ENCODE measurements at places on chromosomes 4 and X. TPM values are rescaled to one million over a fixed set of nuclear protein-coding genes. Genes with fewer than 3 reads are reported as not detected.

DNA sequence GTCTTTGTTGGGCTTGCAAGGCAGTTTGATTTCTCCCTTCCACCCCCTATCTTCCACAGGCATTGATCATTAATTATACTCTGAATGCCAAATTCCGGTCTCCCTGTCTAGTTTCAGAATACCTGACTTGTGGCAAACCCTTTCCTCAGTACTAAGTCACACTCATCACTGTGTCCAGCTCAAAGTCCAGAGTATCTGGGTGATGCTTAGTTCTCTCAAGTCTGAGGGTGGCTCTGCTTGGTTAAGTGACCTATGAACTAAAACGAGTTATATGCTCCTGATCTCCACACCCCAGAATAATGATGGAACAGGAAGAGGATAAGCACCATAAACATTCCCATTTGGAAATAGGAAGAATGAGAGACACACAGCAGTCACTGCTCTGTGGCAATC is 6.5 kb downstream of the SMIM9 start:
- no peak for DNase-seq

DNA sequence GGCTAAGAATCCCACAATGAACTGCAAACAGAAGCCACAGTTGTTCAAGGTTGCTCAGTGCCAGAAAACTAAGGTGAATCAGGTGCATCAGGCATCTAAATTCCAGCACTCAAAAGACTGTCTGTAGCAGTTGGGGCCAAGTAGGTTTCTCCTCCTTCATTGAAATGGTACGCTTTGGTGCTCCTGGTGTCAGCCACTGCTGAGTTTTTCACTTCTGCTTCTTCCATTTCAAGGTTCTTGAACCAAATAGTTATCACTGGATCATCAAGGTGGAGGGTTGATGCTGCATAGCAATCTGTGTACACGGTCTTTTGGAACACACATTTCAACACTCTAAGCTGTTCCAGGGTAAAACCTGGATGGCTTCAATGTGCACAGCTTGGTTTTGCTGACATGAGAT is 74.4 kb downstream of the TMA16 start:
- DNase-seq: no peak

GRCh38 chrX:23845351-23845817 is 62.4 kb downstream of the APOO start:
- DNase-seq: no peak

DNA sequence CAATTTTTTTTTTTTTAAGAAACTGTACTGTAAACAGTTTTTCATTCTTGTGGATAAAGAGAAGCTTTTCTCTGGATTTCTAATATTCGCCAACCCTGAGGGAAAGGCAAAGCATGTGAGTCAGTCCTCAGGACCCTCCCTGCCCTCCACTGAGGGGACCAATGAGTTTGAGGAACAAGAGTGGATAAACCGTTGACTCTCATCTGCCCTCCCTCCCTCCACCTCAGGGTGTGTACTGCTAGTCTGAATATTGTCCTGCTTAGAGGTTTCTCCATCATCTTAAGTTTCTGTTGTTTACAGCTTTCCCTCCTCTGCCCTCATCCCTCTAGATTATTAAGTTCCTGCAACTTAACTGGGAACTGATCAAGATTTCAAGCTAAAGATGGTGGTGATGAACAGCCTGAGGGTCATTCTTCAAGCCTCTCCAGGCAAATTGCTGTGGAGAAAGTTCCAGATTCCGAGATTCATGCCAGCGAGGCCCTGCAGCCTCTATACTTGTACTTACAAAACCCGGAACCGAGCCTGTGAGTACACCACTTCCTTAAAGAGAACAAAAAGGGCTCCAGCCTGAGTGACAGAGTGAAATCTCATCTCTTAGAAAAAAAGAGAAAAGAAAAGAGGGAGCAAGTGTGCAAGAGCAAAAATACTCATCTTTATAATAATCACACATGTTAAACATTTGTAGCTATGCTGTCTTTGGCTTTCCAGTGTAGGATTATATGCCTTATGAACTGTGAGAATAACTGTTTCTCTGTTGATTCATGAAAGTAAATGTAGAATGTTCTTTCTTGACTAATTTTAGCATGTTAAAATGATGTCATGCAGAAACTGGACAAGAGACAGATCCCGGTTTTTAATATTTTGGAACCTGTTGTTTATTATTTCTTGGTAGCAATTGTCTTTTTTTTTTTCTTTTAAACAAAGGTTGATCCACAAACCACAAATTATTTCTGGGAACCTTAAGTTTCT is 11.9 kb downstream of the CA5B start:
- peak; percentile 28 for DNase-seq

- DNase-seq: no peak
Observed at GRCh38 chr4:108411836-108412235, 208.5 kb upstream of the RPL34 start.

DNA sequence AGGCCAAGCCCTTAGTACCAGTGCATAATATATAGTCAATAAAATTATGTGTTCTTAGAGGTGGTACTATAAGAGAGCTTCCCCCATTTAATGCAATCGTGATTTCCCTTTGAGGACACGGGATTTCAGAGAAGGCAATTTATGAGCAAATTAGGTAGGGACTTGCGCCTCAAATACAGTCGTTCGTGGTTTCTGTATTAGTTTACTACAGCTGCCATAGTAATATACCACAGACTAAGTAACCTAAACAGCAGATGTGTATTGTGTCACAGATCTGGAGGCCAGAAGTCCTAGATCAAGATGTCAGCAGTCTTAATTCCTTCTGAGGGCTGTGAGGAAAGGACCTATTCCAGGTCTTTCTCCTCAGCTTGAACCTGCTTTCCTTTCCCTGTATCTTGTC is 1.5 kb upstream of the PUDP start:
- DNase-seq: no peak

GRCh38 chr4:2254665-2255500 is 7.0 kb downstream of the MXD4 start:
- DNase-seq: no peak

DNA sequence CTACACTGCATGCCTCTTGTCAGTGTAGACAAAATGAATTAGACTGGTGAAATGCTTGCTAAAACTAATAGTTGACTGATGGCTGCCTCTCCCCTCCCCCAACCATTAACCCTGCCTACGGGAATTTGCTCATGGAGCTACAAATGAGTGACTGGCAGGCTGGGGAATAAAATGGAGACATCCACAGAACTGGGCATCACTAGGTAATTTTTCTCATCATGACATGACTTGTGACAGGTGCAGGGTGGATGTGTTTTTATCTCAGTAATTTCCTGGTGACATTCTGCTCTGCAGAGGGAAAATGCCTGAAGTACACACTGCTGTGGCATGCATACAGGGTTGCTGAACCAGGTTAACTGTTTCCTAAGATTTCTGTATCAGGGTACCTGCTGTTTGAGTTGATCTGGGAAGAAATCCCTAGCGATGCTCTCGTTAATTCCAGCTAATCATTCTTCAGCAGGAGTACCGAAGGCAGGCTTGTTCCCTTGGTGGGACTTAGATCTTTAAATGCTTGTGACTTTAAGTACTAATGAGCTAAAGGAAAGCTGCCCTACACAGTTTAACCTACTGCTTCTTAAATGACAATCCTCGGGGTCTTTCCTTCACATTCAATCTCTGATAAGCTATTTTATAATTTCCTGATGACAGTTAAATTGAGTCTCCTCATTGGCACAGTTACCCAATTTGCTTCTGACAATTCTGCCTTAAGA is 376.3 kb upstream of the LCORL start:
- no peak for DNase-seq

- no peak for DNase-seq
Observed at GRCh38 chrX:23332101-23332887, 2.4 kb upstream of the PTCHD1 start.

DNA sequence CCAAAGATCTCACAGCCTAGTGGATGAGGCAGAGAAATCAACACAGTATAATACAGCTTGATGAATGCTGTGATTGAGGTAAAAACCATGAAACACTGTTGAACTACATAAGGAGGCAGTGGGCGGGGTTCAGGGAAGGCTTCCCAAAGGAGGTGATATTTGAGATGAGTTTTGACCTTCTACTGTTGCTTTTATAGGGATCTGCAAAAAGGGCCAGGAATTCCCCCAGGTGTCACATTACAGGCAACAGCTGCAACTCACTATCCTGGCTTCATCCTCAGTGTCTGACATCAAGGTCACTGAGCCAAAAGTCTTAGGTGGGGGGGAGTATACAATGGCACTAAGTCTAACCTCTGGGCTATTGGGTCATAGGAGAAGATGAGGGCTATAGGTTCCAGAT is 185.7 kb upstream of the NRK start:
- no peak for DNase-seq

DNA sequence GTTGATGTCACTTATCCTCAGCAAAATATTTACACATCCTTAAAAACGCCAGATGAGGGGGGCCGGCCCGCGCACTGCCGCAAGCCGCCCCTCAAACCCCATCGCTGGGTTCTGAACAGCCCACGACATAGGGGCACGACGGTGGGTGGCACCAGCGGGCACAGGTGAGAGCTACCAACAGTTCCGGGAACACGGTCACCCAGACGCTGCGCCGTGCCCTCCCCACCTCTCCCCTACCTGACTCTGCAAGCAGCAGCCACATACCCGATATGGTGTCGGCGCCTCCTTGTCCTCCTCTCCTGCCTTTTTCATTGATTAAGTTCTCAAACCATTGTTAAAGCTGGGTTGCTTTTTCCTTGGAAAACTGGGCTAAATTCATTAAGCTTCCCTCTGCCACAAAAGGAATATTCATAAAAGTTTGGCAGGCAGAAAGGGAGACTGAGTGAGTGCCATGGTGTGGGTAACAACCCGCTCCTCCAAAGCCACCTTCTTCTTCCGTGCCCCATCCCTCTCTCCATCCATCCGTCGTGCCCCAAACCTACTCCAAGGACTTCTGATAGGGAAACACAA is 1.4 kb downstream of the RAI2 start:
- no peak for DNase-seq

GRCh38 chr4:169205075-169205743 is 65.5 kb downstream of the SH3RF1 start:
- DNase-seq: no peak

Gene SRD5A3
- total RNA-seq: 17.1 TPM

Gene ADH7
- not detected for total RNA-seq

Gene CENPI
- total RNA-seq: 15.7 TPM

Gene PPEF2
- not detected for total RNA-seq

Gene XKRX
- not detected for total RNA-seq

Gene CCDC110
- not detected for total RNA-seq

Gene DDIT4L
- 1.9 TPM for total RNA-seq

Gene XIAP
- 41.0 TPM for total RNA-seq

Data from HFFc6 (cell line).